ENCODE measurements at places on chromosomes 3 and 15.

DNA sequence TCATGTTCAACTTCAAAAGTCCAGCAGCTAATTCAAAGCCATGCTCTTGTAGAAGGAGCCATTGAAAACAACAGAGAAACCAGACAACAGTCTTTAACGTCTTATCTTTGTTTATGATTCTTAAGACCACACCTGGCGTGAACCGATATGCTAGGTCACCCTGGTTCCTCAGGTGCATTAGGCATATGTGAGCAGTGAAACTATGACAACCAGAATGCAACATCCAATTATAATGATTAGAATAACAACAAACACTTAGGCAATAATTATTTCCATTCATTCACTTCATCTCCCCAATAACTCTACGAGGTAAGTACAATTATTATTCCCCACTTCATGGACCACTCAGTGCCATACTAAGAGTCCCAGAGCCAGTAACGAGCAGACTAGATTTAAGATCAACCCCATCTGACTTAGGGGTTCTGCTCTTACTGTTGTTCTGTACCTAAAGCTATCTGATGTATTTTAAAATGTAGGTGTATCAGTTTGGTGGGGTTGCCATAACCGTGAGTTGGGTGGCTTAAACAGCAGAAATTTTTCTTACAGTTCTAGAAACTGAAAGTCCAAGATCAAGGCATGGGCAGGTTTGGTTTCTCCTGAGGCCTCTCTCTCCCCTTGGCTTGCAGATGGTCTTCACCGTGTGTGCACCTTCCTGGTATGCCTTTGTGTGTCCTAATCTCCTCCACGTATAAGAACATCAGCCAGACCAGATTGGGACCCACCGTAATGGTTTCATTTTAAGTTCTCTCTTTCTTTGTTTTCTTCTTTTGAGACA lies 997.8 kb upstream of the CFAP20DC start:
- no peak for DNase-seq

- DNase-seq, result no peak
Measured at GRCh38 chr3:105765308-105765639, 103.5 kb downstream of the CBLB start.

DNA sequence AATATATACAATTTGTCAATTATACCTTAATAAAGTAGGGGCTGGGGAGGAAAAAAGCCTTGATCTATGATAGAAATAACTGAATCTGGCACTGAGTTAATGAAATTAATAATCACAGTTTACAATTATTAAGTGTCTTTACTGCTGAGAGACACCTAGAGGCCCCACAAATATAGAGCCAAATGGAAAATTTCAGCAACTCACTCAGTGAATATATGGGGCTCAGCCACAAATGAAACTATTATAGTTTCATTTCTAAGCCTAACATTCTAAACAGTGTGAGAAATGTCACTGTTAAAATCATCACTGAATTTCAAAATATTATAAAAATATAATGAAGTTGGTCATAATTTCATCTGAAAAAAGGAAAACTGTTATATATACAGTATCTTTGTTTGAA lies 40.3 kb downstream of the GNB4 start:
- no peak for DNase-seq

GRCh38 chr15:70582143-70582945 lies 181.0 kb downstream of the UACA start:
- no peak for DNase-seq

- DNase-seq, result no peak
Measured at GRCh38 chr3:88828466-88828865, 279.0 kb upstream of the EPHA3 start.

DNA sequence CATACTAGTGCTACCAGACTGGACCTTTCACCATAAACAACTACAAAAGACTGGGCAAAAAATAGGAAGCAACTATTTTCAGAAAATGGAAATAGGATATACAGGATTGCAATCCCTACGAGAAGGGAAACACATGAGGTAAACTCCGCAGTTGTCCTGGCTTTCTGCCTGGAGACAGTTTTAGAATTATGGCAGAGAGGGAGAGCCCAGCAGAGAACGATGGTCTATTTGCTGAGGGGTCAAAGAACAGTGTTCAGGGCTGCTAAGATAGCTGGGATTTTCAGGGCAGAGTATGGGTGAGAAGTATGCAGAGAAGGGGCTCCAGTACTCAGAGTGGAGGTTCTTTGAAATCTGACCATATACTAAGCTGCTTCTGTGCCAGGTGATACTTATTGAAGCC lies 163.4 kb downstream of the CHDH start:
- no peak for DNase-seq

- no peak for DNase-seq
Measured at GRCh38 chr3:136949708-136950107, 8.1 kb upstream of the IL20RB start.

DNA sequence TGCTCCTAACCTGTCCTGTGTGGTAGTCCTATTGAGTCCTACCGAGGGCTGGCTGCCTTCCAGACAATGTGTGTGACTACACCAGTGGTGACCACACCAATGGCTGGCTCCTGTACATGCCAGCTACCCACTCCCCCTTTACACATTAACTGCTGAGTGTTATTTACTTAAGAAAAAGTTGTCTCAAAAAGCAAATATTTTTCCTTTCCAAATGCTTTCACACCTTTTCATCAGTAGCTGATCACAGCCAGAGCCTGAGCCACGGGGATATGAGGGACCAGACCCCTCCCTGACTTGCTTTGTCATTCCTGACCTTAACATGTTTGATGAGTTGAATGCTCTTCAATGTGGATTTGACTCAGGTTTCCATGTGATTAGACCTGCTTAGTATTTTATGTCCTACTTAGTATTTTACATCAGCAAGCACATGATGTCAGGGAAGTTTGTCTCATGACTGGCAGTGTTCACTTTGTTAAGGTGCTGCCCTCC lies 29.6 kb upstream of the GREM1 start:
- no peak for DNase-seq

- no peak for DNase-seq
Measured at GRCh38 chr15:50018491-50018890, 100.5 kb downstream of the ATP8B4 start.

- no peak for DNase-seq
Measured at GRCh38 chr3:97089621-97090020, 275.2 kb downstream of the EPHA6 start.

DNA sequence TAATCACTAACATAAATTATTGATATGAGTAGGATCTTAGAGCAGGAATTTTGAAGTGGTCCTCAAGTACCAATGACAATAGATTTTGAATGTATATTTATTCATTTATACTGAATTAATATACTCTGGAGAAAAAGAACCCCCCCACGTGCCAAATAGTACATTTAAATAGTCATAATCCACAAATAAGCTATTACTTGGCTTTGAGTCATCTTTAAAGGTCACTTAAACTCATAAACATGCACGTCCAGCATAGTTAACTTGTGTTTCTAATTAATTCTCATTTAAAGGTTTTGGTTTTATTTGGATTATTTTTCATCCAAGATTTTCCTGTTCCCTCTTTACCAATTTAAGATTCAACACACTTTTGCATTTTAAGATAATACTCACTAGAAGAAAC lies 35.1 kb downstream of the FGF7 start:
- no peak for DNase-seq

DNA sequence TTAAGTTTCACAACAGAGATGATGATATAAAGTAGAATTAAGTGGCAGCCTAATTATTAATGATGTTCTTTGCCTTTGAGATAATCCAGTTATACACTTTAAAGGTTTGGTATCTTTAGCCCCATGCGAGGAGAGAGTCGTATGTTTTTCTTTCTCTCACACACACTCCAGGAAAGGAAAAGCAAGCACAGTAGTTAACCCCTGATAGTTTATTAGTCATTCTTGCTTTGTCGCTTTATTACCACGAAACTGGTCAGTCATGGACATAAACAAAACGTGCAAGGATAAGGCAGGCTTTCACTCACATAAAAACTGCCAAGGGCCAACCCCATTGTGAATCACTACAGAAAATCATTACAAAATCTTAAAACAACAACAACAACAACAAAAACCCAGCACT lies 866.9 kb downstream of the FHIT start:
- DNase-seq, result no peak

GRCh38 chr15:39657668-39658067 lies 76.8 kb downstream of the THBS1 start:
- no peak for DNase-seq

- no peak for DNase-seq
Measured at GRCh38 chr3:186115239-186115996, 6.5 kb upstream of the ETV5 start.
